Ovary (tissue), 10 donors: ENCODE measurements at places on chromosomes 5 and 9. TPM values are rescaled to one million over a fixed set of nuclear protein-coding genes. Genes with fewer than 3 reads are reported as not detected.
A peak's percentile ranks its signal among the peaks of the same experiment; 100 is the strongest.

Gene GDF9
- total RNA-seq: 0.20 TPM

DNA sequence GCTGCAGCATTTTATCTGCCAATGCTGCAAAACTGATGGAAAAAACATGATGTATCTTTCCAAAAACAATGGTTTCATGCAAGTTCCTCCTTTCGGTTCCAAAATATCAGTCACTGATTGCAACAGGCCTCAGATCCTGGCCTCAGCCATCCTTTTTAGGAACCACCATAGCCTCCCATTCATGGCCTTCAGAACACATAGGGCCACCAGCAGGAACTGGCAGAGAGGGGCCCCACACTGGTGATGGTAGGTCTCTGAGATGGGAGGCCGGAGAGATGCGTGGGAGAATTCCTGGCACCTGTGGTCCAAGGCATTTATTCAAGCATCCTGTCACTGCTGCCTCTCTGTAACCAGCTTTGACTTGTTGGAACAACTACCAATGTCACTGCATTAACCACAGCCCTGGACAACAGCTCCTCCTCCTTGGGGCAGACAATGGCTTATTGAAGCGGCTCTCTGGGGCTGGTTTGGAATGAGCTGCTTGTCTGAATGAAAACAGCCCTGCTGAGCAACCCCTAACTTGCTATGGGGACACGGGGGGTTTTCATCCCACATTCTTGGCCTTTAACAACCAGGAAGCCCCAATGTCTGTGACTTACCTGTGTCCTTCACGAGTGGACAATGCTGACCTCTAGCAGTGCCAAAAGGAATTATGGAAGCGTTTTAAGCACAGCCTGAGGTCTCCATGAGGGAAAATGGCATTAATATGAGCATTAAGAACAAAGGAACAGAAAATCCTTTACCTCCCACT lies 108.1 kb downstream of the LHFPL2 start:
- no peak for DNase-seq

GRCh38 chr5:35205186-35205585 lies 25.1 kb downstream of the PRLR start:
- DNase-seq: no peak

GRCh38 chr9:34566322-34566721 lies 23.2 kb downstream of the CNTFR start:
- no peak for DNase-seq

- no peak for DNase-seq
These were observed 148.3 kb upstream of the GHR start for GRCh38 chr5:42274913-42275312.

GRCh38 chr5:141785135-141785534 lies 93.1 kb downstream of the PCDH1 start:
- no peak for DNase-seq

DNA sequence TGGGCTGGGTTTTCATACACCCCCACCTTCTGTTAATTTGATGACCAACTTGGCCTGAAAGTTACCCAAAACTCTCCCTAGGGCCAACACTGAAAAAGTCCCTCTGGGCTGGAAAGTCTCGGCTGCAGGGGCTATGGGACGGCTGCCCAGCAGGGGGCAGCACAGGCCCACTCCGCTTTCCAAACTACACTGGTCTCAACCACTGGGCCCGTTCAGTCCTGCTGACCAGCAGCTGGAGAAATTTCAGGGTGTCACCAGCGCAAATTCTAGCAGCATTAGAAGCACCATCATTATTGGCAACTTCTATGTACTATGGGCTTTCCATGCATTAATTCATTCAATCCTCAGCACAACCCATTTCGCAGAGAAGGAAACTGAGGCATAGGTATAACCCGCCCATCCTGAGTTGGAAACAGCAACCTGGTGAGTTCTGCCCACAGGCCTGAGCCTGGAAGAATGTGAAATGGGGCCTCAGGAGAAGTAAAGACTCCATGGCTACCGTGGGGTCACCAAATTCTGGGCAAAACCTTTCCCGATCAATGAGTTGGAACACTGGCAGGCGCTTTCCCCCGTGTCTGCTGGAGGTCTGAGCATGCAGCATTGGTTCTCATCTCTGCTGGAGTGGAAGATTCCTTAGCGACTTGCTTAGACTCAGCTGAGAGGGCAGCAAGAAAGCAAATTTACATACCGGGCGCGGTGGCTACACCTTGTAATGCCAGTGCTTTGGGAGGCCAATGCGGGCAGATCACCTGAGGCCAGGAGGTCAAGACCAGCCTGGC lies 9.7 kb downstream of the ORM2 start:
- DNase-seq: peak; percentile 64

DNA sequence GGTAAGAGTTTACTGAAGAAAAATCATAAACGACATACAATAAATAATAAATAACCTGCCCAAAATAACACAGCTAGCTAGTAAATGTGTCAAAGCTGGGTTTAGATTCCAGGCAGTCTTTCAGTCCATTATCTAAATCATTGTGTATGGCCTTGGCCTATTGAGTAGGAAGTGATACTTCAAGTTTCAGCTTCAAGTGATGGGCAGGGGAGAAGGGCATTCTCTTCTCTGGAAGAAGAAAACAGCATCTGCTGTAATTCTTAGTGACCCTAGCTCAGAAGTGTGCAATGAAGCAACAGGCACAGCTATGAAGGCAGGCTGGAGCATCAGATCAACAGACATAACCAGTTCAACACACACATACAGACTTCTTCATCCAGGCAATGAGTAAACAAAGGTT lies 42.5 kb downstream of the FNIP1 start:
- DNase-seq: no peak

DNA sequence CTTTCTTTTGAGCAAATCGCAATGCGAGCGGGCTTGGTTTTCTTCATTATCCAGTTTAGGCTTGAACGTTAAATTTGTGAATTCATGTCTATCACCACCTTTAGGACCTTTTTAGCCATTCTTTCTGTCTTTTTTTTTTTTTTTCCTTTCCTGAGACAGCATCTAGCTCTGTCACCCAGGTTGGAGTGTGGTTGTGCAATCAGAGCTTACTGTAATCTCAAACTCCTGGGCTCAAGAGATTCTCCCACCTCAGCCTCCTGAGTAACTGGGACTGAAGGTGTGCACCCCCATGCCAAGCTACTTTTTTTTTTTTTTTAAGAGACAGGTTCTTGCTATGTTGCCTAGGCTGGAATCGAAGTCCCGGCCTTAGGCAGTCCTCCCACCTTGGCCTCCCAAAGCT lies 39.2 kb upstream of the LRRC14B start:
- DNase-seq: no peak

- DNase-seq: no peak
These were observed 149.7 kb upstream of the IER5L start for GRCh38 chr9:129327552-129328328.

Gene MPDZ
- 60.3 TPM for total RNA-seq

DNA sequence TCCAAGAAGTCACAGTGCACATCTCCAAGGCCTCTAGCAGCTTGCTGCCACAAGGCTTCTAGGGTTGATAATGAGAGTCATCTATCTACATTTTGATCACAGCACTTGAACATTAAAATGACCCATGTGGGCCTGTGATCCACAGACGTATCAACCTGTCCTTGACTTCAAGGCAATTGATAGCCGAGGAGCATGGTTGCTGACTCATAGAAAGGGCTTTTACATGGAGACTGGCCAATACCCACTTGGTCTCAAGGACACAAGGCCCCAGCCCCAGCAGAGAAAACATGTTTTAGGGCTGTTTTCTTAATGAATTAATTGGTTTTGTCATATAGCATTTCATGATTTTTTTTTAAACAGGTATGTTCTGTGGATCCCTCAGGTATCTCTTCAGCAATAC lies 314.0 kb downstream of the SEMA5A start:
- no peak for DNase-seq

DNA sequence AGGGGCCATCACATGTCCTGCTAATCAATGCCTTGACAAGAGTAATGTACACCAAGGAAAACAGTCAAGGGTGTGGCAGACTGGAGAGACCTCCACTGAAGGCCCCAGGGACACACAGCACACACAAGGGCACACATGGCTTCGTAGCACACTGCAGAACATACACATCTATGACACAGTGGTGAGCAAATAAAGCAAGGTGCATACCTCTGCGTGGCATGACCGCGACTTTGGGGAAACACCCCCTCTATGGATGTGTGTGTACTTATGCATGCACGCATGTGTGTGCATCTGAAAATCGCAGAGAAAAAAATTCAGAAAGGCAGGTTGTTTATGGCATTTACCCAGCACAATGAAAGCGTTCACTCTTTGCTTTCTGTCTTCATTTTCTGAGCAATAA lies 20.5 kb downstream of the SEMA4D start:
- DNase-seq: no peak

DNA sequence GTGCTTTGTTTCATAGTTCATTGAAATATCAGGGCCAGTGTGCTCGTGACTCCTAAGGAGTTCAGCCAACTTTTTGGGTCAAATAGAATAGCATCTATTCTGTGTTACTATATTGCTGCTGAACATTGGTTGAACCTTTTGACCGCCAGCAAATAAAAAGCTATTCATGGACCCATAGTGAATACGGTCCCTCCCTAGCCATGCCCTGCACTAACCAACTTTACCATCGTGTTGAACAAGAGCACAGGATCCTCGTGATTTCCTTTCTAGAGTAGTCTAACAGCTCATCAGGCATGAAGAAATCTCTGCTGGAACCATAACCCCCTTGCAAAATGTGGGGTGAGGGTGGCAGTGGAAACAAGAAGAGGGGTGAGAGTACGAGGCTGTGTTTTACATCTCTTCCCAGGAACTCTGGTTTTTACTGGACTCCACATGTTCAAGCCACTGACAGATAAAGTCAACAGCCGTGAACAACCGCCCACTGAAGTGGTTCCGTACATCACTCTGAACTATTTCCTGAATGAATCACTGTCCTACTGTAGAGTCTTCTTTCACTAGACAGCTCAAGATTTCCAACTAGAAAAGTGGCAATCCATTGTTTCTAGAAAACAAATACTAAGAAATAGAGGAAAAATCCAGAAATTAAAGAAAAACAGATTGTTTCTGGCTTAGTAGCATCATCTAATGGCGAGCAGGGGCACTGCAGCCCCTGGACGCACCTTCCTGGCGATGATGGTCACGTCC lies 70.1 kb upstream of the SPATA31E1 start:
- no peak for DNase-seq

DNA sequence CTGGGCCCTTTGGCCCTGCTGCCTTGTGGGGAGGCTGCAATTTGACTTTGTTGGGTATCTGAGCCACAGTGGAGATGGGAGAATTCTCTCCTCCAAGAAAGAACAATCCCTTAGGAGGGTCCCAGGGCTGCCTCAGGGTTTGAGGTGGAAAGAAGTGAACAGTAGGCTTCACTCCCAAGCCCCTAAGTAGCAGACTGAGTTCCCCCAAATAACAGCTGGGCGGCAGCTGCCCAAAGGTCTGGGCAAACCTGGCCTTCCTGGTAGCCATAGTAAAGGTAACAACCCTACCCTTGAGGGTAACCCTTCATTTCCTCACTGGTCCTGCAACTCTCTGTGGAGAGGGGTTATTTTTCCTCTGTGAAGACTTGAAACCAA lies 746 bp downstream of the RGS3 start:
- no peak for DNase-seq

Gene GFI1B
- total RNA-seq: not detected

DNA sequence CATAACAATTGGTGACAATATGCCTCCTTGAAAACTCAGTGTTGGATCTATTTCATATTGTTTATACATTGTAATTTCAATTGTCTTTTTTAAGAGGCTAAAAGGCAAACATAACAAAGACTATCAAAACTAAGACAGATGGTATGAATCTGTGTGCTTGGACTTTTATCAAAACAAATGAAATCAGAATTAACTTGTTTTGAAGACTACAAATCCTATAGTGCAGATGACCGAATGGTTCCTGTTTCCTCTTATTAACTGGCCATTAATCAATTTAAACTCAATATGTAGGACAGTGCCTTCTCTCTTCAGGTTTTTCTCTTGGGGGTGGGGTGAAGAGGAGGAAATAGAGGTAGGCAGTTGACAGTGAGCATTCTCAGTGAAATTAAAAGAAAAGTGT lies 366.9 kb upstream of the GRAMD2B start:
- no peak for DNase-seq

GRCh38 chr9:89477811-89478630 lies 19.9 kb downstream of the SEMA4D start:
- peak; percentile 36 for DNase-seq

DNA sequence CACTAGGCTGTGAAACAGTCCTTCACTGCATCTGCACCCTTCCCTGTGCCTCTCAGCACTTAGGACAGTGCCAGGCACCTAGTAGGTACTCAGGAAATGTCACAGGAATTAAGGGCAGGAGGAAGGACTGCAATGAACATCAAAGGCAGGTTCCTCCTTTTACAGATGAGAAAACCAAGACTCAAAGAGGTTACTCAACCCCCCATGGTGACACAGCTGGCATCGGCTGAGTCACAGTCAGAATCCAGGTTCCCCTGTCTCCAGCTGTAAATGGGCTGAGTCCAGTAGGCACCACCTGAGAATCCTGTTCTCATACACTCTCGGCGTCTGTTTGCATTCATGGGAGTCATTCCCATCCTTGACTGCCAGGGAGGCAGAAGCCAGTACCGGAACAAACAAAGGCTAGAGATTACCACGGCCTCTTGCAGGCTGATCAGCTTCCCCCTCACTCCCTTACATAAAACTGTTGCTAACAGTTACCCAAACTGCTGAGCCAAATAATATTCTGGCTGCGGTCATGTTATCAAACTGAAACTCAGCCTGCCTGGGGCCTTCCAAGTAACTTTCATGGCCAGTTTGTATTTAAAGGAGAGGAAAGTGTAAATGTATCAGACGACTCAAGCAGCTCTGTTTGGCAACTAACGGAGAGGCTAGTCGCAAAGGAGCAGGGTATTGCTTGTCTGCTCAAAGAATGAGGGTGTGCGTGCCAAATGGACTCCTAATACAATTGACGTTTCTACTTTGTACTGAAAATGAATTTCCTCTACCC lies 201.7 kb downstream of the PAPPA start:
- DNase-seq: peak; percentile 44
